Heart left ventricle (tissue), 16 donors: ENCODE measurements at places on chromosomes 4 and X. TPM values are rescaled to one million over a fixed set of nuclear protein-coding genes. Genes with fewer than 3 reads are reported as not detected.

DNA sequence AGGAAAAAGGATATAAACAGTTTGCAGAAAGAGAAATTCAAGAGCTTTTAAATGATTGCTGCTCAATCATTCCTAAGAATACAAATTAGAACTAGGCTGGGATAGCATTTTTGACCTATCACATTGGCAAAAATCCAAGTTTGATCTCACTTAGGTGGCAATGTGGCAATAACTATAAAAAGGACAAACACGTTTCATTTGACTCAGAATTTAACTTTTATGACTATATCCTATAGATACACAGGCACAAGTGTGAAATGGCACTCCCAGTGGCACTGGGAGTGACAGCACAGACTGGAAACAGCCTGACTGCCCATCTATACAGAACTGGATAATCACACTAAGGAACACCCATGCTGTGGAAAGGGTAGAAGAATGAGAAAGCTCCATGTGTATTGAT lies 11.1 kb downstream of the CENPU start:
- no peak for DNase-seq

DNA sequence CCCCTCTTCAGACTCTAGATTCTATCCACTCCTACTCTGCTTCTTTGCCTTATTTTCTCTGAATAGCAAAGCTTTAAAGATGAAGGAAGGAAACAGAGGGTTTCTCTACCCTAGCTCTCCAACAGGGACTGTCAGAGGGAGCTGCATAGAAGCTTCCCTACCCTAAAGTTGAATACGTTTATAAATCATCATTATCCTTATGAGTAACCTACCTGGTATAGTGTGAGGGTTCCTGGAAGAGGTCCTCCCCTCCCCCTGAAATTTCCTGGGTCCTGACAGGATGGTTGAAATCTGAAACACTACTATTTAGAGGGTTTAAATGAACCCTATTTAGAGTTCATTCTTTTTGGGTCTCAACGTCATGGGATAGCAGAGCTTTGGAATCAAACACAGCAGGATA lies 187.0 kb upstream of the RBPJ start:
- no peak for DNase-seq

DNA sequence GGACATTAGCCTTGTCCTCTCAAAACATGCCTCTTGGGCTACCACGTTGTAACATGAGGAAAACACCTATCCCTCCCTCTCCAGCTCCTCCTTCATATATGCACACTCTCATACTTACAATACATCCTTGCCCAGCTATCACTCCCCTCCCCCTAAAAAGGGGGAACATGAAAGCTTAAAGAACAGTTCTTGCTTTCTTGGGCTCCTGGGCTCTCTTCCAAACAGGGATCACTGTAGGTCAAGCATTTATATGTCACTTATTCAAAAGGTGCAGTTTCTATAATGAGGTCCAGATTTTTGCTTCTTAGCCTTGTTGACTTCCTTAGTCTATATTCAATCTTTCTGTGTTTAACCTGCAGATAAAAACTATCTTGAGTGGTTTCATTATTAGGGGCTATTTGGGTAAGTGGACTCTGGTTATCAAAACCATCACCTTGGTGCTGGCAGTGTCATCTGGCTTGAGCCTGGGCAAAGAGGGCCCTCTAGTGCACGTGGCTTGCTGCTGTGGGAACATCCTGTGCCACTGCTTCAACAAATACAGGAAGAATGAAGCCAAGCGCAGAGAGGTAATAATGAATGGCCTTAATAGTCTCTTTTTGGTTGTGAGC lies 119.4 kb downstream of the AKAP4 start:
- DNase-seq = no peak

- DNase-seq = no peak
Measured at GRCh38 chrX:10042055-10042454, 74.9 kb downstream of the CLDN34 start.

GRCh38 chr4:111788099-111788498 lies 357.2 kb upstream of the FAM241A start:
- no peak for DNase-seq

- no peak for DNase-seq
Measured at GRCh38 chr4:86730310-86730709, 118.9 kb downstream of the SLC10A6 start.

DNA sequence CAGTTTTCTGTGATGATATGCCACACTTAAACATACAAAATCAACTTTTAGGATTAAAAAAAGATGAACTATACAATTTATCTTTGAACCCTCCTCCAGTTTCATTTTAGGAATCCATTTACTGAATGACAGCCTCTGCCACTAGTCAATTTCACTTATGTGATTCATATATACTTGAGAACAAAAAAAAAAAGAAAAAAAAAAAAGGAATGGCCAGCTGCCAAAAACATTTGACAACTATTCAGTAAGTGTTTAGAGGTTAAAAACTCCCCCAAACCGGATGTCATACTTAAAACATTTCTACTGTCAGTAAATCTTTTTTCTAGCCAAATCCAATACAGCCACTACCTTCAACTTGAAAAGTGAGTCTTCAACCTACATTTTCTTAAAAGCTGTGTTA lies 266.7 kb upstream of the MAGEB2 start:
- no peak for DNase-seq

- no peak for DNase-seq
Measured at GRCh38 chr4:110543577-110543976, 67.6 kb downstream of the ENPEP start.

- no peak for DNase-seq
Measured at GRCh38 chrX:45803383-45803921, 602.8 kb upstream of the DIPK2B start.

DNA sequence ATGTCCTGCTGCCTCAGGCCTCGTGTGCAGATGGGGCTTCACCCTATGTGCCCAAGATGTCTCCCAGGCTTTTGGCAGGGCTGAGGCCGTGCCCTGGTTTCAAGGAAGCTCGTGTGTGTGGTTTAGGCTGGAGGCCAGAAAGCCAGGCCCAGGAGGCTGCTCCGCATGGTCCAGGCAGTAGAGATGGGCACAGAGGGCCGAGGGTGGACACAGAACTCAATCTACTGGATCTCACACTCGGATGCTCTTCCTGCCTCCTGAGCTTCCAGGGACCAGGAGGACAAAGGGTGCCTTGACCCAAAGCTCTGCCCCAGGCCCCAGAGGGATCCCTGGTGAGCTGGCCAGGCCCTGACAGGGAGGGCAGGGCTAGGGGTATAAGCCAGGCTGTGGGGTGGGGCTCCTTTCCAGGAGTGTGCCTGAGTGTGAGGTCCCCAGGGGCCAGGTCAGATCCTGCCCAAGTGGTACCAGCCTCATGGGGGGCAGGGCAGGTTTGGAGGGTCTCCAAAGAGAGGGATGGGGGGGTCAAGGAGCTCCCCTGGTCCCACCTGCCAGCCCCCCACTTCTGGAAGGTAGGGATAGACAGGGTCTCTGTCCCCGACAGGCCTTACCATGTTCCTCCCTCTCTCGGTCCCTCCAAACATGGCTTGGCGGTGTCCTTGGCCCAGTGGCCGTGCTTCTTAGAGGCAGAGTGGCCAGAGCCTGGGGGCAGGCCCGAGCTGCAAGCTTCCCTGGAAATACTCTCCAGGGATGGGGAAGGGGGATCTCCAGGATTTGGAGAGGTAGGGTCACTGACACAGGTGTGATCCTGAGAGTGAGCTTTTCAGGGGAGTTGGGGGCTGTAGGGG lies 23.8 kb downstream of the HTRA3 start:
- DNase-seq = peak; percentile 53

GRCh38 chr4:158873795-158874401 lies 105.1 kb downstream of the FNIP2 start:
- DNase-seq = no peak

GRCh38 chrX:21658152-21658737 lies at the start of gene KLHL34:
TSS of gene KLHL34 (minus strand) at chrX:21658330. CDS start at chrX:21657788, 542 bp downstream.
- peak; percentile 55 for DNase-seq

GRCh38 chrX:19615361-19615910 lies 100.1 kb upstream of the MAP3K15 start:
- no peak for DNase-seq

DNA sequence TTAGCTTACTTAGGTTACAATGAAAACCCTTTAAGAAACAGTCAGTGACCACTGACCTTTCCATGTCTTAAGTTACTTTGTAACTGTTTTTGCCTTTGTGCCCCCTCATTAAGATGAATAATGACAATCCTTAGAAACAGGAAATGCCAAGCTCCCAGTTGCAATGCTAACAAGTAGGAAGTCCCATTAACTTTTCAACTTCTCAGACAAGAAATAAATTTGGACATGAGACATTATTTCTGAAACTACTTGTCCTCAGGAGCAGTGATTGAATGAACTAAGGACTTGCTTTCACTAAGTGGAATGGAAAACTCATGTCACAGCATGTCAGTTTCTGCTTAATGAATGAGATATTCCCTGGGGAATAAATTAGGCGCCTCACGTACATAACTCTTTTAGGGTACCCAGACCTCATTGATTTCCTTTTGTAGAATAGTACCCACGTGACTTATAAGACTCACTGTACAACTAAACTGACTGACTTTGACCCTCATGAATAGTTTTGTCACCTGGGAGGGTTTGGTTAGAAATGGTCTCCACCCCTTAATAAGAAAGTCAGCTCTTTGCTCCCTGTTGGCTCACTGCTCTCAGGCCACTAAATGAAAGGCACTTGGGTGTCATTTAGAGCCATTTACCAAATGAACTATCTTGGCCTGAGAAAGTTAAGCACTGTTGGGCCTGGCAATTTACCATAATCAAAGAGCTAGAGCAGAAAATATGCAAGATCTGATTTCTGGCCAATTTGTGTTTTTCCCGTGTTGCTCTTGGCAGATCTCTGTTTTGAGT lies 383.9 kb downstream of the RPA4 start:
- DNase-seq = no peak

DNA sequence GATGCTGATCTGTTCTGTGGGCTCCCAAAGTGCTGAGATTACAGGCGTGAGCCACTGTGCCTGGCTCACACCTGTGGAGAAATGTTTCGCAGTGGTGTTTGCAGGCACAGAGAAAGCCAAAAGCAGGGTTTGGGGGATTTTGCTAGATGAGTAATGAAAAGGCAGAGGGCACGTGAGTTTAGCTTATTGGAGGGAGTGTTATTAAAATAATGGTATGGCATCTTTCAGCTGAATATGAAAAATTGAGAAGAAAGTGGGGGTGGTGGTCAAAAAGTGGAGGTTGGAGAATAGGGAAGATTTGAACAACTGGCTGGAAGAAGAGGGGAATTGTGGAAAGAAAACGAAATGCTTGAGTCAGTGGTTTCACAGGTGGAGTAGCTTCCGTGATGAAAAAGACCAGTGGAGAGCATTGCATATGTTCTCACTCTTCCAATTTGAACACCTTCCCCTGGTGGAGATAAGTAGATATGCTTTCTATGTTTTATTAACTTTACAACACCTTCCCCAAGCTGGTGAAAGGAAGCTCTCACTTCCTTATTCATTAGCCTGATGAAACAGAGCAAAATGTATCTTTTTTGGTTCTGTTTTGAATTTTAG lies 1.1 kb upstream of the CHST7 start:
- DNase-seq = no peak

GRCh38 chr4:150010525-150011126 lies 67.6 kb upstream of the DCLK2 start:
- DNase-seq = peak; percentile 40

- DNase-seq = no peak
Measured at GRCh38 chr4:19128176-19128575, 1106.6 kb upstream of the LCORL start.

DNA sequence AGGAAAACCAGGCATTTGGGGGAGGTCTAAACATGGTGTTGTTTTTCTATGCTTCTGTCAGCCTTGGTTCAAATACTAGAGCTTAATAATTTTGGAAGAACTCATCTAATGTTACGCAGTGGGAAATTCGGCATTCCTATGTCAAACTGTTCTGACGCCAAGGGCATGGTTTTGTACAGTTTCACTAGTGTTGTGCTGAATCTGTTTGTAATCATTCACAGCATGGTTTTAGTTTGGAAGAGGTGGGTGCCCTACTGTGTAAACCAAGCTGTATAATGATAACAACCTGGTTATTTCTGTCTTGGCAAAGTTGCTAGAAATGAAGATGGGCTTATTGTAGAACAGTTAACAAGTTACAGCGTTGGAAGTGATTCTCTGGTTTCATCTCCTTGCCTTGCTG lies 5.2 kb downstream of the DDX3X start:
- DNase-seq = no peak

- DNase-seq = no peak
Measured at GRCh38 chr4:132737344-132737743, 411.8 kb upstream of the PCDH10 start.

GRCh38 chr4:61374447-61374891 lies 174.3 kb downstream of the ADGRL3 start:
- DNase-seq = no peak

DNA sequence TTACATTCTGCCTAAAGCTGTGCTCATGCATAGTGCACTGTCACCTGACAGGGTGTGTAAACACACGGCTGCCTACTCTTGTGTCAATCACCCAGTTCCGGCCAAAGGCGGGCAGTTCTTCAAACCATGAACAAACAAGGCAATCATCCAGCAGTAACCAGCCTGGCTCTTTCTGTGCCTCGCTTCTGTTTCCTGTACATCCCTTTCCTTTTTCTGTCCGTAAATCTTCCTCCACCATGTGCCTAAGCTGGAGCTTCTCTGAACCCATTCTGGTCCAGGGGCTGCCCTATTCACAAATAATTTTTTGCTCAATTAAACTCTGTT lies 60.8 kb upstream of the CBR4 start:
- DNase-seq = no peak

DNA sequence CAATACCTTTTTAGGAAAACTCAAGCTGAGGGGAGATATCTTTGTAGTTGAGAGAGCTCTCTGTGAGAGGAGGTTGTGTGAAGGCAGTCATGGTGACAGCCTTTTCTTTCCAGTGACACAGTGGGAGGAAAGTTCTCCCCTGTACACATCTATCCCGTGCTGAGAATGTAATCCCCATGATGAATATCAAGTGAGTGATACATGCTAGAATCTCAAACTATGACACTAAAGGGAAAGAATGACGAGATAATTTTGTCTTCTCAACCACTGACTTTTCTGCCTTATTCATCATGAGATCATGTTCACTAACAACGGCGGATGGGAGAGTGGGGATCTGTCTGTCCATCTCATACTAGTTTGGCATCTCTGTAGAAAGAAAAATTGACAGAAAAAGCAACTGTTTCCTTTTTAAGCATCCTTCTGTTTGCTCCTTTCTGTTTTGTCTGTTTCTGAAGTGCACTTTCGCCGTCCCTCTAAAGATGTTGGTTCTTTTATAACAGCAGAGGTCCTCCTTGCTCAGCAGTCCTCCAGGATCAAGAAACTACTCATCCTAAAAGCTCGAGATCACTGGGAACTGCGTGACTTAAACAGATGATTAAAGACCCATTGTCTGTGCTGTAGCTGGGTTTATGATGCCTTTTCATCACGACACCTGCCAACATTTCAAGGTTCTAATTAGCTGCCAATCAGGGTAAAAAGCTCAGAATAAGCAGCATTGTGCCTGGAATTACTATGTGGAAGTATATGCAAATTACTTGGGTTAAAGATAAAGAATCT lies 137.6 kb downstream of the DCK start:
- DNase-seq = no peak

Gene GSX2
- not detected for total RNA-seq

Gene SPANXB1
- not detected for total RNA-seq

Gene GAGE12J
- not detected for total RNA-seq

Gene FHDC1
- total RNA-seq = 0.10 TPM

Gene MAGEC2
- total RNA-seq = not detected

Gene PTPN13
- total RNA-seq = 14.3 TPM

Gene RIBC1
- total RNA-seq = 0.63 TPM

Gene ZFP42
- not detected for total RNA-seq

Gene CFAP299
- total RNA-seq = not detected

Gene CTBP1
- 116 TPM for total RNA-seq

Gene SSX4
- not detected for total RNA-seq
